Activated gamma-delta T cell (primary cell): ENCODE measurements at places on chromosomes 3 and 15.

DNA sequence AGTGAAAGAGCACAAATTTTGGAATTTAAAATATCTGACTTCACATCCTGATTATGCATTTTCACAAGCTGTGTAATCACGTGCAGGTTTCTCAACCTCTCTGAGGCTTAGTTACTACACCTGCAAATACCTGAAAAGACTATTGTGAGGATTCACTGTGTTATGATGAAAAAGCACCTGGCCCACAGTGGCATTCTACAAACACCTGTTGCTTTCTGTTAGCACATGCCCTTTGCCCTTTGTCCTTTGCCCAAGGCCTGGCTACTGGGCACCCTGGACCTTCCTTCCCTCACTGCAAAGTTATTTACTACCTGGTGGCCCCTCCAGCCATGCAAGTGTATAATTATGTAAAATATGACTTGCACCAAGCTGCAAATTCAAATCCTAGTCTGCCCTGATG is 227.5 kb downstream of the CADPS start:
- DNase-seq: no peak

DNA sequence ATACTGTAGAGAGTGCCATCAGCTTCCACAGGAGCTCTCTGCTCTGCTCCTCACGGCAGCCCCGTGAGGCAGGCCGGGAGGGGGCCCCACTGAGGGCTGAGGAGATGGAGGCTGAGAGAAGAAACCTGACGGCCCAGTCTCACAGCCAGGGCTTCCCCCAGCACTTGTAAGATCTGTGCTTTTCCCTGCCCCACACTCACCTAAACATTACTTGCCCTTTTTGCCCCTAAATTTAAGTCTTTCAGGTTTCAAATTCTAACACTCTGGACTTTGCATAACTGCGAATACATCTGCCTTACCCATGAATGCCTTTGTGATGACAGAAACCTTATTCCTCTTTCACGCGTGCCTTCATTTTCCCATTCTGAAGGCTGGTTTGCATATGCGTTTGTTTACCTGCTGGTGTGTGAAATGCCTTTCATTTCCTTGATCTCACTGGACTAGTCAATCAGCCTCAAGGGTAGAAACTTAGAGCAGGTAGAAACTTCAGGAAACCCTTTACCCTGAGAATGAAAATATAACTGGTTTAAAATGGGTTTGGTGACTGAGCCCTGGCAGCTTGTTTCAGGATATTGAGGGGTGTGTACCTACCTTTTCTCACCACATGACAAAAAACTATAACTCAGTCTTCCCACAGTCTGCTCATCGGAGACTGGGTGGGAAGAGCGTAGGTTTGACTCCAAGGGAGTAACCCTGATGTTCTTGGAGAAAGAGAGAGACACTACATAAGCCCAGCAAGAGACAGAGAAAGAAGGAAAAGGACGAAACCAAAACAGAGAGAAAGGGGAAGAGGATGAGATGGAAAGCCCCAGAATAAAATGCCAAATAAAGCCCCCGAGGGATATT is 20.1 kb downstream of the SLC12A8 start:
- DNase-seq: no peak

DNA sequence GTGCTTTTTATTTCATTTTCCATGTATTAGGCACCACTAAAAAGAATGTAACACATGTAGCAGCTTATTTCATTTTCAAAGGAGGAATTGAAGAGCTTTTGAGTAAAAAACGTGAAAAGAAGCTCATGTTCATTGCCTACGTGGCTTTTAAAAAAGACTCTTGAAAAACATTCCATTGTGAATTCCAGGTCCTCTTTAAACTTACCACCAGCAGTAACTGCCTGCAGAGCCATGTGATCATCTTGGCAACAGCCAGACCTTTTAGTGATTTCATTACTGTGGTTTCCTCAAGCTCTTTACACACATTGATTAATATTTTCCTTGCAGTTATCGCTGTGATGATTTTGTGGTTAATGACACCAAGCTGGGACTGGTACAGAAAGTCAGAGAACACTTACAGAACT is 43.8 kb upstream of the FBXL22 start:
- DNase-seq: no peak

- DNase-seq: no peak
These were observed 661.7 kb downstream of the MCTP2 start for GRCh38 chr15:94893091-94893490.

DNA sequence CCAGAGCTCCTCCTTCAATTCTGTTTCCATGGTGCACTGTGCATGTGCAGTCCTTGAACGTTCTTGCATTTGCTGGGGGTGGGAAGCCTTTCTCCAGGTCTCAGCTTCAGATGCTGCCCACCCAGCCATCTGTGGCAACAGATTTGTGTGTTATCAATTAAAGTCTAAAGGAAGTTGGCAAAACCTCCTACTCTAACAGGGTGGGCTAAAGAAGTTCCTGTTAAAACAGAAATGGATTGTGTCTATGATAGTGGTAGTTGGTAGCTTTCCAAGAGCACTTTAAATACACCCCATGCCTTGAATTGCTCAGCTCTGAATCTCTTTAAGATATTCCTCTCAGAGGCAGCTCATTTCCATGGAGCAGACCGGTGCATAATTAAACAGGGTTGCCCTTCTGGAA is 488.0 kb upstream of the SUCLG2 start:
- no peak for DNase-seq

- no peak for DNase-seq
These were observed 25.8 kb downstream of the NPTN start for GRCh38 chr15:73607405-73607804.

GRCh38 chr15:59522988-59523461 is 85.0 kb downstream of the FAM81A start:
- DNase-seq: no peak

- no peak for DNase-seq
These were observed 33.5 kb upstream of the CSPG5 start for GRCh38 chr3:47612178-47612577.

DNA sequence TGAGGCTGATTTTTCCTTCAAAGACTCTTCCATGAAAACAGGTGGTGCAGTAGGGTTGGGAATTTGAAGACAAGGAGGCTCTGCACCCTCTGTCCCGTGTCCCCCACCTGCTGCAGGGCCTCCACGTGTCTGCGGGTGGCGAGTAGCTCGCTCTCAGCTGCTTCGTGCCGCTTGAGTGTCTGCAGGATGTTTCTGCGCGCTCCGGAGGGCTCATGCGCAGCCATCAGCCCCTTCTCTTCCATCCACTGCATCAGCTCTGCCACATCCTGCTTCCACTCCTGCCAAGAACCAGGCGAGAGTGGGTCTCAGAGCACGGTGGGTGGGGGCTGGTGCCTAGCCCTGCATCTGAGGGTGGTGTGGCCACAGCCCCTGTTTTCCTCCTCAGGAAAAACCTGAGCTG is 17.8 kb downstream of the SPTBN5 start:
- DNase-seq: no peak

- no peak for DNase-seq
These were observed 257.2 kb upstream of the SOX2 start for GRCh38 chr3:181454451-181455027.

GRCh38 chr3:172717493-172718088 is 6.7 kb upstream of the NCEH1 start:
- no peak for DNase-seq

DNA sequence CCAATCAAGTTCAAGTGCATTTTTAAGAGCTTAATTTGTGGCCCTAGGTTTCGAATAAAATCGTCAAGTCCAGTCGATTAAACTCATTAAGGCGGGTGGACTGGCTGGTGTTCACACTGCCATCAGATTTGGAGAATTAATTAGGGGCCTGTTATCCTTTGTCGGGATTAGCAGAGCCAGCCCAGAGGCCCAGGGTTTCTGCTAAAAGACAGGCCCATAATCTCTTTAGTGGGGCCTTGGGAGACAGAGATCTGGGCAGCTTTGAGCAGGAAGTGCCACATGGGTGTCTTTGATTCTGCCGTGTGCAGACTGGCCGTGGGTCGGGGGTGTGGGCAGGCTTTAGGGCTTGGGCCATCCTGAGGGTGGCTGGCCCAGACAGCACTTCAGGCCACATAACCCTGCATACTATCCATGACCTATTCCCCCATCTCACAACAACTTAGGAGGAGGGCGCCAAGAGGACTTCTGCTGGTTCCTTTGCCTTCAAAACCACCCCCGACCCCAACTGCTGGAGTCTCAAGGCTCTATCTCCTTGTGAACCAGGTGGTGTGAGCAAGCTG is 94.7 kb downstream of the PLXNA1 start:
- DNase-seq: no peak

- no peak for DNase-seq
These were observed 3.7 kb upstream of the SOX2 start for GRCh38 chr3:181707980-181708379.

- DNase-seq: no peak
These were observed 108.0 kb downstream of the IL1RAP start for GRCh38 chr3:190621927-190622326.

GRCh38 chr3:72060447-72061034 is 275.6 kb upstream of the PROK2 start:
- no peak for DNase-seq

DNA sequence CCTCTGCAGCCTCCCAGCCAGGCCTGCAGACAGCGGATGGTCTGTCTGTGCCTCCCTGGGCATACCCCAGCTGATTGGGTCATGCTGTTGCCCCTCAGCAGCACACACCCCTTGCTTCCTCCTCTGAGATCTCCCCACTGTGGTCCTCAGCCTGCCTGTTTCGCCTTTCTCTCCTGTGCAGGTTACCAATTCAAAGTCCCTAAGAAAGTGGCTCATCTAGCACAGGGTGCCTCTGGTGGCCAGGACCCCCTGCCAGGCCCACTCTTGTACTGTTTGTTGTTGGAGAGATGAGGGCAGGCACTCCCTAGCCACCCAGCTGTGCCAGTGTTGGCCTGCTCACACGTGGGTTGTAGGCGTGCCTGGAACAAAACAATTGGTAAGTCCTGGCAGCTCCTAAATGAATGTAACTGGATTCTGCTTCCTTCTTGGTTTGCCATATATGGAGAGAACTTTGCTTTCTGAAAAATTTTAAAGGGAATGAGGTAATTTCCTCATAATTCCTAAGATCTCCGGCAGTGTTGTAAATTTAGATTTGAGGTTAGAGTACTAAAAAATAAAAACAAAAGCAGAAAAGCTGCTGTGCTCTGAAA is 213.2 kb upstream of the IL12A start:
- no peak for DNase-seq

- no peak for DNase-seq
These were observed 36.5 kb upstream of the SPTBN5 start for GRCh38 chr15:41930221-41930866.

DNA sequence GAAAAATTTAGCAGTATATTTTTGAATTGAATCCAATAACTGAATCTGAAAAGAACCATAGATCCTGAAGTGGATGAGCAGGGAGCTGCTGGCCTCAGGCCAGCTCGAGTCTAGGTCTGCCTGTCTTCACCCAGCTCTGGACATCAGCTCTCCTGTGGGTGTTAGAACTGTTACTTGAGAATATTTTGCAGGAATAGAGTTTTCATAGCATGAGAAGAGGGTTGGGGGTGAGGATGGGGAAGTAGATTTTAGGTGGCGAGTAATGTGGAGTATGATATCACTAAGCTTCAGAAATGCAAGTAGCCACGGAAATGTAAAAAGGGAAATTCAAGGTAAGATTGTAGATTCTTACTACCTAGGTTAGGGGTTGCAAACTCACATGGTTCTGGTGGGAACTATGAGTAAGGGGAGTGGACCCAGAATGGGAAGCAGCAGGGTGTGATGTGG is 6.2 kb downstream of the RAB8B start:
- DNase-seq: no peak

DNA sequence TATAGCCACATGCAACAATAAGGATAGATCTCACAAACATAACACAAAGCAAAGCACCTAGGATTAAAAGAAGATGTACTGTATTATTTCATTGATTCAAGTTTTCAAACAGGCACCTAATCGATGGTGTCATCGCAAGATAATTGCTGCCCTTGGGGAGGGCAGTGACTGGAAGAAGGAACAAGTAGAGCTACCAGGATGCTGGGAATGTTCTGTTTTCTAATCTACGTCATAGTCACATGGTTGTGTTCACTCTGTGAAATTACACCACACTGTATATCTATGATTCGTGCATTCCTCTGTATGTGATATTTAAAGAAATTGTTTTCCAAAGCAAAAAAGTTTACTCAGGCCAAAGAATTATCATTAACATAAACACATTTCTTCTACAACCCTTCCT is 236.6 kb downstream of the FGF12 start:
- DNase-seq: no peak

GRCh38 chr3:42424911-42425310 is 14.5 kb upstream of the LYZL4 start:
- no peak for DNase-seq

GRCh38 chr15:39595338-39596221 is 14.7 kb downstream of the THBS1 start:
- no peak for DNase-seq

DNA sequence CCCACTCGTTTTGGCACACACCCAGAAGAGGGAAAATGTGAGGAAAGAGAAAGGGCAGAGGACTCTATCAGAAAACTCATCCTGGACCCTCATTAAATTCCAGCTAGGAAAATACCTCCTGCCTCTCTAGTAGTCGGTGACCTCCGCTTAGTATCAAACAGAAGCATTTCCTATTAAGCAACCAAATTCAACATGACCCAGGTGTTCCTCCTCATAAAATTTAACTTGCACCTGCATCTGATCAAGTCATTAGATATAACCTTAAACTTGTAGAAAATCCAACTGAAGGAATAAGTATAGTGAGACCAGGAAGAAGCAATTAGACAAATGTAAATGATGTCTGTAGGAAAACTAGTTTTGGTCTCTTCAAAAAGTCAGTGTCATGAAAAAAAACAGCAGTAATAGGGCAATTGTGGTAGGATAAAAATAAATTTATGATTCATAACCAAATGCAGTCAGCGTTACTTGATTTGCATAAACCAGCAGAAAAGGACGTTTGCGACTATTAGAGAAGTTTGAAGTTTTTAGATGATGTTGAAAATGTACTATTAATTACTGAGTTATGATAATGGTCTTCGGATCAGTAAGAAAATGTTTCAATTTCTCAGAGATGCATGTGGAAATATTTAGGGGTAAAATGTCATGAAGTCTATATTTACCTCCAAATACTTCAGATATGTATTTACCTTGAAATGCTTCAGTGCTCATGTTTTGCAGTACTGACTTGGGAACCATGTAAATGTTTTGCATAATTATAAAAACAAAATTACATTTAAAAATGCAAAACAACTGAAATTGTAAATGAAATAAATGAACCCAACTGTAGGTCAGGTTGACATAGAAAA is 44.6 kb downstream of the LDHAL6B start:
- DNase-seq: no peak

- DNase-seq: no peak
These were observed 239.7 kb downstream of the UBE2E2 start for GRCh38 chr3:23442598-23443383.

GRCh38 chr3:186986816-186987215 is 56.5 kb downstream of the ST6GAL1 start:
- DNase-seq: no peak

- DNase-seq: no peak
These were observed 37.7 kb downstream of the SLC6A6 start for GRCh38 chr3:14440168-14440518.
